ENCODE measurements at places on chromosomes 13 and 19. TPM values are rescaled to one million over a fixed set of nuclear protein-coding genes. Genes with fewer than 3 reads are reported as not detected.

The CYP4F11 gene
- total RNA-seq = not detected

The ZNF846 gene
- 10.8 TPM for total RNA-seq

The RFC3 gene
- 18.6 TPM for total RNA-seq

The OR7C1 gene
- total RNA-seq = not detected

The ZSCAN22 gene
- 3.0 TPM for total RNA-seq

The ALOX5AP gene
- 0.43 TPM for total RNA-seq
